ENCODE measurements at places on chromosomes 3 and 15.

- DNase-seq = no peak
Measured at GRCh38 chr15:52746162-52746757, 43.9 kb downstream of the ONECUT1 start.

GRCh38 chr3:106048946-106049481 lies 180.2 kb upstream of the CBLB start:
- DNase-seq = no peak

- DNase-seq = no peak
Measured at GRCh38 chr3:56087451-56088053, 380.7 kb downstream of the ERC2 start.

DNA sequence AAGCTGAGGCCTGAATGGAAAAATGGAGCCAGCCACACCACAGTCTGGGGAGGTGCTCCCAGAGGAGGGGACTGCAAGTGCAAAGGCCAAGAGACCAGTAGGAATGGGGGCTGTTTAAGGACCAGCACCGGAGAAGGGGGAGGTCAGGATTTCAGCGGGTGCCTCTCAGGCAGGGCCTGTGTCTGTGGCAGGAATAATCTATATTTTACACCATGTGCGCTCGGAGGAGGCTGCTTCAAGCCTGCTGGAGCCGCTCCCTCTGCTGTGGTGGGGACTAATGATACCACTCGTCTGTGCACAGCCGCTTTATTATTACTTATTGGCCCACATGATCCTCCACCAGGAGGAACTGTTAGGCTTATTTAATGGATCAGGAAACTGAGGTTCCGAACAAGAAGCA lies 45.3 kb downstream of the TPRA1 start:
- DNase-seq = no peak

DNA sequence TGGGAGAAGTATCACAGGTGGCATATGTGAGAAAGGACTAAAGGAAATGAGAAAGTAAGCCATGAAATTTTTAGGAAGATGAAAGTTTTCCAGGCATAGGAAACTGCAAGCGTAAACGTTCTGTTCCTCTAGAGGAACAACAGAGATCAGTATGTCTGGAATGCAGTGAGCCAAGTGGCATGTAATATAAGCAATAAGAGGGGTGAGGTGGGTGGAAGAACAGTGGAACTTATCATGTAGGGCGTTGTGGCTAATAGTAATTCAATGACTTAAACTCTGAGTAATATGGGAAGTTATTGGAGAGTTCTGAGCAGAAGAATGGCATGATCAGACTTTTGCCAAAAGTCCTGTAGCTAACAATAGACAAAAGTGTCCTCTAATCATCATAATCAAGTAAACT lies 902.9 kb downstream of the EPHA3 start:
- DNase-seq = peak; percentile 86

DNA sequence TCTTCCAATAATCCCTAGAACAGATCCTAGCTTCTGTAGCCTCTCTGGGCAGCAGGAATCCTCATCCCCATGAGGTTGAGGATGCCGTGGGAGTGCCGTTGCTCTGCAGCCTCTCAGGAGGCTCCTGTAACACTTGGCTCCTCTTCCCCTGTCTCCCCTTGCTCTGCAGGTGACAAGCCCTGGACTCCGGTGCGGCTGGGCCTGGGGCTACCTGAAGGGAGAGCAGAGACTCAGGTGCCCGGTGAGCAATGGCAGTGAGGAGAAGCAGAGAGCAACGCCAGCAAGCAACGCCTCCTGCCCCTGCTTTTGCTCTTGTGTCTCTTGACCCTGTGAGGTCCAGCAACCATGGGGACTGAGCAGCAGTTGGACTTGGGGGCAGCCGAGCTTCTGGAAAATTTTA lies 91.2 kb downstream of the CEMIP start:
- no peak for DNase-seq

DNA sequence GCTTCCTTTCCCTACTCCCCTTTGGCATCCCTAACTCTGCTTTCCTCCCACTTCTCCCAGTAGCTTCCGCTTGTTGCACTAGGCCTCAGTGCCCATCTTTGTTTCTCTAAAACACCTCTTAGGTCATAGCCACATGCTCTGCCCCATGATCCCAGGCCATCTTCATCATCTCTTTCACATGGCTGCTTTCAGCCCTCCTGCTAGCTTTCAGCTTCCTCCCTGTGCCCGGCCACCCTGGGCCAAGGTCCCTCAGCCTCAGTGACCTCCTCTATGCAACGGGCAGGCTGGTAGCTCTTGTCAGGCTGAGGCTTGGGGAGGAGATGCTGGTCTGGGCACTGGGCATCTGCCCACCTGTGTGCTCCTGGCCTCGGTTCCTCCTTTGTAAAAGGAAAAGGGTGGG lies 2.3 kb downstream of the PLEKHO2 start:
- DNase-seq = no peak

DNA sequence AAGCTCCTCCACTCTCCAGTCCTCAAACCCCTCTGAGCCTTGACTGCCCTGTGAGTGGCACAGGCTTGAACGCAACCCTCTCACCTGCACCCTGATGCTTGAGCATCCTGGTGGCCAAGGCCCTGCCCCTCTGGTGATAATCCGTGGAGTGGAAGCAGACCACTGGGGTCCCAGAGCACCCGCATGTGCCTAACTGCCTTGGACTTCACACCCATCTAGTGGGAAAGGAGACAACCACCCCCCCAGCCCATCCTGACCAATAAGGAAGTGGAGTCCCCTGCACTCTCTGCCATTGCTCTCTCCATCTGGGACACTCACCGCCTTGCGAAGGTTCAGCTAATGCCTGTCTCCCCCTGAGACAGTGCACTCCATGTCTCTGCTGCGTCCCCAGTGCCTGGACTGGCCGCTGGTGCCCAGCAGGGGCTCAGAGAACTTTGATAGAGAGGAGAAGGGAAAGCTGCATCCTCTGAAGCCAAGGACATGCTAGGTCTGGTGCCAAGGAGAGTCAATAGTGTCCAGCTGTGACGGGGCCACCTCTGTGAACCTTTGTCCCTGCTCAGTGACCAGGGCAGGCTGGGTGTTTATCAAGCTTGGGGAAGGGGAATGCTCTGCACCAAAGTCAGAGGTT lies 3.4 kb downstream of the KLF15 start:
- no peak for DNase-seq

GRCh38 chr15:20353966-20354883 lies 187.4 kb downstream of the GOLGA6L6 start:
- DNase-seq = no peak

DNA sequence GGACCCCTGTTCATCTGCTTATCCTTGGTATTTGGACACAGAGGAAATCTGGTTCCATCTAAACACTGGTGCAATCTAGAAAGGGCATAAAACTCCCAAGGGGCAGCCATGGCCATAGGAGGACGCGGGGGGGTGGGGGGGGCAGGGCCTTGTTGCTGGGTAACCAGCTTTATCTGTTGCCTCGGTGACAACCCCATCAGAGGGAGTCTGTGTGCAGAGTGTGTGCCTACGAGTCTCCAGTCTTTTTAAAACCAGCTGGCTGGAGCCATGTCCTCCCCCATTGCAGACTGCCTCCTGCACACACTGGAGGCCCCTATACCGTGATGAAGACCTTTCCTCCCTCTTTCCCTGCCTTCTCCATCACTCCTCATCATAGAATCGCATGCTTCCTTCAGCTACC lies 26.4 kb upstream of the CORO2B start:
- peak; percentile 50 for DNase-seq

DNA sequence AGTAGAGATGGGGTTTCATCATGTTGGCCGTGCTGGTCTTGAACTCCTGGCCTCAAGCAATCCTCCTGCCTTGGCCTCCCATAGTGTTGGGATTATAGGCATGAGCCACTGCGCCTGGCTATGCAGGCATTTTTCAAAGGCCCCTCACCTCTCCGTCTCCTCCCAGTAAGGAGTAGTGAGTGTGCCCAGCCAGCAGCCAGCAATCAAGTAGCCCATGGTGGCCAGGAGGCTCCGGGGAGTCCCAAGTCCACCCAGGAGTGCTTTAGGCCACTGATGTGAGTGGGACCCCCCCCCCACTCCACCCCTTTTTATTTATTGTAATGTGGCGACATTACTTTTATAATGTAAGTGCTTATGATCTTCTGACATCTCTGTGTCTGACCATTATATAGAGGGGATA lies 8.1 kb downstream of the ISG20 start:
- no peak for DNase-seq

- DNase-seq = peak; percentile 49
Measured at GRCh38 chr3:10344147-10344943, 23.4 kb upstream of the SEC13 start.

- peak; percentile 68 for DNase-seq
Measured at GRCh38 chr3:153744889-153745288, 376.3 kb upstream of the ARHGEF26 start.

DNA sequence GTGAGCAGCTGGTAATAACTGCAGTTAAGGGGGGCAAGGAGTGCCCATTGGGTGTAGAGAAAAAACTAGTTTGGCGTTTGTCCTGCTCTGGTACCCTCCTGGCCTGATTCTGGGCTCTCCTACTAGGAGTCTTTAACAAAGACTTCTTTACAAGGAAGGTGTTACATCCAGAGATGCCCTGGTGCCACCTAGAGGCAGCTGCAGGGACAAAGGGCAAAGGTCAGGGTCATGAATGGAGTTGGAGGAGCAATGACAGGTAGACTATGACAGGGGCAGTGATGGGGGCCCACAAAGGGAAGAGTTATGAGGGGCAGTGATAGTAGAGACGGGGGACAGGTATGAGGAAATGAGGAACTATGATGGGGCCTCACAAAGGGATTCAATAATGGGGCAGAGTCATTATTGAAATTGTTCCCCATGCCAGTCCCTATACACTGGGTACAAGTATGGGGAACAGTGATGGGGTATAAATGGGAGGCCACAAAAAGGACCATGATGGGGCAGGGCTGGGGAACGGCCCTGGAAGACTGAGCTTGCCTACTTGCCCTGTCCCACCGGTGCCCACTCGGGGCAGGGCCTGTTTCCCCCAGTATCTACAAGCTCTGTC lies 7.9 kb downstream of the CCDC71 start:
- DNase-seq = no peak

DNA sequence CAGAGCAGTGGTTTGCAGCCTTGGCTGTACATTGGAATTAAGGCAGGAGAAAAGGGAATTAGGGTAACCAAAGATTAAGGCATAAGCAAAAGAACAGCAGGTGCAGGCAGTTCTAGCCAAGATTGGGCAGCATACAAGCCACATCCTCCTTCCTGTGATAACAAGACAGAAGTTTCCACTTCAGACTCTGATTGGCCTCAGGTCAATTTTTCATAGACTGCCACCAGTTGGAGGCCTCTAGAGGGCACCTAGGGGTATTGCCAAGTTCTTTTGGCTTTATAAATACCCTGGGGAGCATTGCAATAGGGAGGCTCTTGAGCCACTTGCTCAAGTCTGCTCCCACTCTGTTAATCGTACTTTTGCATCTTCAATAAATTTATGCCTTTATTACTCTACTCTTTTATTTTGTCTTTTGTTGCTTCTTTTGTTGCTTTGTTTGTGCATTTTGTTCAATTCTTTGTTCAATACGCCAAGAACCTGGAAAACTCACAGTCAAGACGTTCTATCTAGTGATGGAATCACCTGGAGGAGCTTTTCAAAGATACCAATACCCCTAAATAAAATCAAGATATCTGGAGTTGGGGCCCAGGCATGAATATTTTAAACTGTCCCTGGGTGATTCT lies 32.2 kb upstream of the FMN1 start:
- peak; percentile 49 for DNase-seq

DNA sequence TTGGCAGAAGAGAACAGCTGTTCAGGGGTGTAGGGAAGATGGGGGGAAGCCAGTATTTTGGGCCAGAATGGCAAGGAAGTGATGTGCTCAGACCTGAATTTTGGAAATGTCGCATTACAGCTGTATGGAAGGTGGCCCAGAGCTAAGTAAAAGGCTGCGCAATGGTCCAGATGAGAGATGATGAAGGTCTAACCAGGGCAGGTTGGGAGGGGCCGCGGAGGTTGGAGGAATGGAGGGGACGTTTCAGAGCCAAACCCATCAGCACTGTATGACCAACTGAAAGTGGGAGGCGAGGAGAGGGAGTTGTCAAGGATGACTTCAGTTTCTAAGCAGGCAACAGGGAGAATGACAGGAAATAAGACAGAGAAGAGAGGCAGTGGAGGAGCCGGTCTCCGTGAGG lies 60.8 kb downstream of the ADCY5 start:
- no peak for DNase-seq

- no peak for DNase-seq
Measured at GRCh38 chr3:88013592-88013991, 45.2 kb downstream of the CGGBP1 start.

DNA sequence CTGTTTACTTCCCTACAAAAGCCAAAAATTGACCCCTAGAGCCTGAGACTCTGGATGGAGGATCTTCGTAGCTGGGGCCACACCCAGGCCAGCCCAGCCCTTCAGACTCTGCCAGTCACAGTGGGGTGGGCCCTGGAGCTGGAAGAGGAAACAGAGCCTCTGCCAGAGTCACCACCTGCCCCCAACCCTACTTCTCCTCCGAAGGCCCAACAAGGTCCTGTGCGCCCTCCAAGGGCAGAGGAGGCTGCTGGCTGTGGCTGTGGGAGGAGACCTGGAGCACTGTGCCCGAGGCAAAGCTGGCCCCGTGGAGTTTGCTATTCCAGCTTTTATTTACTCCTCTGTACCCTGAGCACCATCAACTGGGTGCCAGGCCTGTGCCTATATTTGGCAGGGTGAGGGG lies 19.0 kb downstream of the CISH start:
- DNase-seq = no peak

GRCh38 chr3:34180532-34180931 lies 382.1 kb downstream of the PDCD6IP start:
- DNase-seq = no peak

GRCh38 chr3:32436816-32437189 lies 45.1 kb downstream of the CMTM7 start:
- no peak for DNase-seq

GRCh38 chr3:6542795-6543194 lies 318.1 kb upstream of the GRM7 start:
- DNase-seq = no peak

DNA sequence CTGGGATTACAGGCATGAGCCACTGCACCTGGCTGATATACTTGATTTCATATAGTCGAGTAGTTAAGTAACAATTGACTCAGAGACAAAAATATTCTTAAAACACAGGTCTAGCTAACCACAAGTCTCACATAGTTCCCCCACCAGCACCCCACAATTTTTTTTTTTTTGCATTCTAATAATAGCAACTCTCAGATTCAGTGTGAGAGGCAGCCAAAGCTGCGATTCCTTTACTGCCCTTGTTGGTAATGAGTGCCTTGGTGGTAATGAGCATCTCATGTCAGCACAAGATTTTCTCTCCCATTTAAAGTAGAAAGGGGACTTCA lies 72.5 kb downstream of the WWTR1 start:
- DNase-seq = no peak

GRCh38 chr3:107367353-107367752 lies 9.9 kb upstream of the CCDC54 start:
- peak; percentile 89 for DNase-seq

GRCh38 chr3:39638301-39638700 lies 170.8 kb downstream of the MOBP start:
- DNase-seq = no peak

- no peak for DNase-seq
Measured at GRCh38 chr3:154430014-154430413, at the start of gene GPR149. GPR149 (minus strand) TSS chr3:154430190; CDS start chr3:154429615, 575 bp downstream.
